Activated gamma-delta T cell treated with Interleukin-2 at 50 U/mL for 16 hours (primary cell): ENCODE measurements at places on chromosomes 13 and 19.

GRCh38 chr13:43269037-43269481 is 245.7 kb downstream of the DNAJC15 start:
- no peak for DNase-seq

- no peak for DNase-seq
Measured at GRCh38 chr13:89695343-89696257, 1651.9 kb upstream of the MIR17HG start.

- no peak for DNase-seq
Measured at GRCh38 chr19:4051175-4052101, 15.3 kb downstream of the ZBTB7A start.

- DNase-seq: no peak
Measured at GRCh38 chr19:34017024-34017423, 155.3 kb upstream of the LSM14A start.

GRCh38 chr13:114222461-114222968 is 12.2 kb upstream of the CDC16 start:
- DNase-seq: no peak

- no peak for DNase-seq
Measured at GRCh38 chr19:4969772-4970531, 1.0 kb downstream of the KDM4B start.

- no peak for DNase-seq
Measured at GRCh38 chr13:106919133-106919532, 351.2 kb upstream of the ARGLU1 start.

DNA sequence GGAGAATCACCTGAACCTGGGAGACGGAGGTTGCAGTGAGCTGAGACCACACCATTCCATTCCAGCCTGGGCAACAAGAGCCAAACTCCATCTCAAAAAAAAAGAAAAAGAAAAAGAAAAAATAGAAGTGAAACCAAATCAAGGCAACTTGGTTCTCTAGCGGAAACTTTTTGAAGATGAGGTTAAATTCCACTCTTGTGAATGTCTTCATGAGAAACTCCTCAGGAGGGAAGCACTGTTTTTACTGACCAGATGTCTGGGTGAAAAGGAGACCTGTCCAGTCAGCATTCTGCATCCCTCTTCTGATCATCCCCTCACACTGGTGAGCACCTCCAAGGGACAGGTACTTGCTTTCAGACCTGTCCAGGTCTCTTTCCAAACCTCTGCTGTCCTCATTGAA is 15.8 kb downstream of the BRD4 start:
- DNase-seq: no peak

GRCh38 chr13:98773921-98774320 is 21.4 kb upstream of the SLC15A1 start:
- no peak for DNase-seq

- peak; percentile 12 for DNase-seq
Measured at GRCh38 chr19:41225238-41226052, 6.4 kb downstream of the AXL start.

DNA sequence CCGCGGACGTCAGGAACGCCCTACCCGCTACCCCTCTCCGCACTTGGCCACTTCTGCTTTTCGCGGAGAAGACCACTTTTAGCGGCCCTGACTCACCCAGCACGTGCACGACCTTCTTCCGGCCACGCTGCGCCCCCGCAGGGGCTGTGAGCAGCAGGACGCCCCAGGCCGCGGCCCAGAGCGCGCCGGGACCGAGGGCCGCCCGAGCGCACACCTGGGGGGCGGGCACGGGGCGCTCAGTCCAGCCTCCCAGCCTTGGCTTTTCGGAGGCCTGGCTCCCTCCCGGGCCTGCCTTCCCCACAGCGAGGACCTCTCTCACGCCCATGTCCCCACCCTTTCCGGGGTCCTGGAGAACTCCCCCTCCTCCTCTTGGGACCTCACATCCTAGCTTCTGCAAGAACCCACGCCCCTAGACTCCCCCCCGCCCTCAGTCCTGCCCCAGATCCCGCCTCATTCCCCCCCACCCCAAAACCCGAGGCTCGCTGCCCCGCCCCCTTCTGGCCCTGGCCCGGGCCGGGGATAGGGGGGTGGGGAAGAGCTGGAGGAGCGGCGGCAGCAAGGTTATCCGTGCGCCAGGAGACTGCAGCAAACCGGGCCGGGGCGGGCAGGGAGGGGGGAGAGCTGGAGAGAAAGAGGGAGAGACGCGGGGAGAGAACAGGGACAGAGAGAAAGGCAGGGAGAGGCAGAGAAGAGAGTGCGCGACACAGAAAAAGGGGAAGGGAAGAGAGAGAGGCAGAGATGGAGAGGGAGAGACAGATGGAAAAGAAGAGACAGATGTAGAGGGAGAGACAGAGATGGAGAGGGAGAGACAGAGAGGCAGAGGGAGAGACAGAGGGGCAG is 11.5 kb downstream of the TM6SF2 start:
- DNase-seq: no peak

DNA sequence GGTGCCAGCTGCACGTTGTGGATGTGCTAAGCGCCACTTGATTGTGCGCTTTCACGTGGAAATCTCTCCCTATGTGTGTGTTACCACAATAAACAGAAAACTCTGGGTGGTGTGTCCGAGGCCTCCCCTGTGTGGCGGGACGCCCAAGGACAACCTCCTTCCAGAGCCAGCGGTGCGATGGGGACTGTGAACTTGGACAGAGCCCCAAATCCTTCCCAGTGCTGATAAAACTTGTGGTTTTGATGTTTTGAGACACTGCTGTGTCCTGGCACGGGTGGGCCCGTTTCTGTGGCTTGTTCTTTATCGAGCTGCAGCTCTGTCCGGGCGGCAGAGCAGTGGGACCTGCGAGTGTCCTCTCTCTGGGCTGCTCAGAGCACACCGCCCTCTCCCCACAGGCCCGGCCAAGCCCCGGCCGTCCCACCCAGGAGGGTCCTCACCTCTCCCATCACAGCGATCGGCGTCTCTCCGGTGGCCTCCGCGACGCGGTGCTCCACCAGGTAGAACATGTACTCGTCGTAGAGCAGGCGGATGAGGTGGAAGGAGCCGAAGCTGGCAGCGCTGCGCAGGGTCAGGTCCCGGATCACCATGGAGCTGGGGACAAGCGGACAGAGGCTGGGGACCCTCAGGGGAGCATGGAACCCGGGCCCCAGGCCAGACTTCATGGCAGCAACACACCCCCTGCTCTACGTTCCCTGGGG is 18.8 kb upstream of the RANBP3 start:
- no peak for DNase-seq

DNA sequence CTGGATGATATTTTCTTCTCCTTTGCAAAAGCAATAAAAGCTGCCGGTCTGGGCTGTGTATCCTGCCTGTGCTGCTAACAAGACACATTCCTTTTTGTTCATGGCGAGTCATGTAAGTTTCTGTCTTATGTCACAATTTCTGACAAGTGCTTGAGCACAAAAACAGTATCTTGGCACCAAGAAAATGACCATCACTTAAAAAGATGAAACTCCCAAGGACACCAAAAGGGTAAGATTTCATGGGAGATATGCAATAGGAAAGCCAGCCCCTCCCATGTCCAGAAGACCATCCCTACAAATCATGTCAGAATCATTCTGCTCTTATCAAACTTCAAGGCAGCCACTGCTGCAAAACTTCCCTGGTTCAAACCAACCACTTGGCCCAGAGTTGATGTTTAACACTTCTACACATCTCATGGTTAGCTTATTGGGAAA is 375.4 kb upstream of the ZNF507 start:
- no peak for DNase-seq

DNA sequence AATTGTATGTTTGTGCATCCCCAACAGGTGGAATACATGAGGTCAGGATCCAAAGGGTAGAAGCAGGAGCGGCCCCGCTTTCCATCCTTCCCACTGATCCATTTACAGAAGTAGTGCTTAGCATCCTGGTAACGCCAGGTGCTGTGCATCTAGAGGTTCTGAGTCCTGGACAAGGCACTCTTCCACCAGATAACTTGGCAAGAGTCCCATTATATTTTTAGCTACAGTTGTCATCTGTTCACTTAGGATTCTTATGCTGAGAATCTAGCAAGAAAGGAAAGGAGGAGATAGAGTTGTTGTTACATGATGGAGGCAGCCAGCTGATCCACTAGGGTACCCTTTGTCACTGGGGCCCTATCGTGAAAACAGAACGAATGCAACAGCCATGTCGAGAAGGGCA is 389.5 kb upstream of the ZNF507 start:
- DNase-seq: no peak

GRCh38 chr19:57664269-57665127 is 4.2 kb upstream of the ZSCAN4 start:
- no peak for DNase-seq
